ENCODE measurements at places on chromosomes 12 and 14. TPM values are rescaled to one million over a fixed set of nuclear protein-coding genes. Genes with fewer than 3 reads are reported as not detected.

DNA sequence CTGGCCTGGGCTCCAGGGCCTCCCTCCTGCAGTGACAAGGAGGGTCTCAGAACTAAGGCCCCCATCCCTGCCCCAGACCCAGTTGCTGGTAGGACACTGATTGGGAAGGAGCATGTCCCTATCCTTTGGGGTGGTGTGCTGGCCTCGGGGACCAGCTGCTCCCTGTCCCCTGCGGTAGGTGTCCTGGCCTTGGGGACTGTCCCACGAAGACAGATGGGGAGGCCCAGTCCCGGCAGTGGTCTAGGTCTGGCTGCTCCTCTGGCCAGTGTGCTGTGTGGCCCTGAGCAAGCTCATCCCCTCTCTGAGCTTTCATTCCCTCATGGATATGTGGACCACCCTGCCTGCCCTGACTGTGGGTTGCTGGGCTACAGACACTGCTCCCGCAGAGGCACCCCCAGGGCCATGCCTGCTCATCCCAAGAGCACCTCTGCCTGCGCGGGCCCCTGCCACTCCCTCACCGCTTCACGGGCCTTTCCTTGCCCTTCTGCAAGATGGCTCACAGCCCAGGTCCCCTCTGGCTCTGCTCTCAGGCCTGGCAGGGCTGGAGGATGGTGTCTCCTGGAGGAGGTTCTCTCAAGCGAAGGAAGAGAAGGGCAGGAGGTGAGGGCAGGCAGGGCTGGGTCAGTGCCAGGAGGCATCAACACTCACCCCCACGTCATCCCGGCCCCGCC lies 12.5 kb downstream of the AHNAK2 start:
- DNase-seq = peak; percentile 57
- no peaks in the 10 kb centered on the region for H3K4me1 ChIP-seq

- H3K4me3 ChIP-seq = no peak overlapping the region
- DNase-seq = no peak
- H3K4me1 ChIP-seq = no peaks in the 10 kb centered on the region
Observed at GRCh38 chr12:82600379-82600778, 86.3 kb upstream of the TMTC2 start.

DNA sequence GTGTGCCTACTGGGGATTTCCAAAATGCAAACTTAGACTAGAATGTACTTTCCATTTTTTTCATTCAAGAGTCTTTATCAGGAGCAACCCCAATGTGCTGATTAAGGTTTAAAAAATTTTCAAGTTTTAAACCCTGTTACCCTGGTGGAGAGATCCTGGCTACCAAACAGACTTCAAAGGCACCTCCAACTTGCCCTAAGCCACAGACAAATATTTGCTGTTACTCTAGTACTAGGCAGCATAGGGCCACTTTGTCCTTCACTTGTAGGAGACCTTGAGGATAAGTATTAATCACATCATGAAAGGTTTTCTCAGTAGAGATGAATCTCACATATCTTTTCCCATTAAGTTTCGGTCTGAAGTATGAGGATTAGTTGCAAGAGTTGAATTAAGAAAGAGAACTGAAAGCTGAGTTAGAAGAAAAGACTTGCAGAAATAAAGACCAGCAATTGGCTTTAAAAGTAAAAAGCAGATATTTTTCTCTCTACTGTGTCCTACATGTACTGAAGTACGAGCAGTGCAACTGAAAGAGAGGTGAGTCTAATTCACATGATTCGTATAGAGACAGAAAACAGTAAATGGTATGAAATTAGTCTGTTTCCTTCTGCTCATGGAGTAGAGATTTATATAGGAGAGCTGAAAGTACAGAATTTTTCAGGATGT lies 28.3 kb downstream of the NTN4 start:
- H3K27ac ChIP-seq = no peak overlapping the region
- H3K27me3 ChIP-seq = peaks cover 23% of the 10 kb centered on the region
- H3K4me1 ChIP-seq = no peaks in the 10 kb centered on the region
- DNase-seq = no peak
- H3K4me3 ChIP-seq = no peak overlapping the region
- no peaks in the 10 kb centered on the region for H3K36me3 ChIP-seq

Gene HCAR3
- not detected for total RNA-seq

DNA sequence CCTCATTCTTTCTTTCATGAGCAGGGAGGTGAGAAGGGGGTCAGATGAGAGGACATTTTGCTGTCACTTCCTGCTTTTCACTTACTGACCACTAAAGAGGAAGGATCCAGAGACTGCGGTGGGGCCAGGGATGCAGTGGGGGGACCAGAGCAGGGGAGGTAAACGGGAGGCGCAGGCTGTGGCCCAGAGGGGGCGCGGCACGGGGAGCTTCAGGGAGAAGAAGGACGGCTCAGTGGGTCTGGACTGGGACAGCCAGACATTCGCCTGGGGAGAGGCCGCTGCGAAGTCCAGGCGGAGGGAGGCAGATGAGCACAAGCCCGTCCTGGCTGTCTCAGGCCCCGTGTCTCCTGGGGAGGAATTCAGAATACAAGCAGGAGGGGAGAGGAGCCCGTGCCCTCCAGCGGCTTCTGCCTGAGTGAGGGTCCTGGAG lies 41.2 kb downstream of the SLC6A12 start:
- H3K27ac ChIP-seq = no peak overlapping the region
- DNase-seq = no peak
- H3K36me3 ChIP-seq = no peaks in the 10 kb centered on the region
- H3K27me3 ChIP-seq = peaks cover 10% of the 10 kb centered on the region

Gene ANO4
- total RNA-seq = not detected

Gene PTHLH
- not detected for total RNA-seq

DNA sequence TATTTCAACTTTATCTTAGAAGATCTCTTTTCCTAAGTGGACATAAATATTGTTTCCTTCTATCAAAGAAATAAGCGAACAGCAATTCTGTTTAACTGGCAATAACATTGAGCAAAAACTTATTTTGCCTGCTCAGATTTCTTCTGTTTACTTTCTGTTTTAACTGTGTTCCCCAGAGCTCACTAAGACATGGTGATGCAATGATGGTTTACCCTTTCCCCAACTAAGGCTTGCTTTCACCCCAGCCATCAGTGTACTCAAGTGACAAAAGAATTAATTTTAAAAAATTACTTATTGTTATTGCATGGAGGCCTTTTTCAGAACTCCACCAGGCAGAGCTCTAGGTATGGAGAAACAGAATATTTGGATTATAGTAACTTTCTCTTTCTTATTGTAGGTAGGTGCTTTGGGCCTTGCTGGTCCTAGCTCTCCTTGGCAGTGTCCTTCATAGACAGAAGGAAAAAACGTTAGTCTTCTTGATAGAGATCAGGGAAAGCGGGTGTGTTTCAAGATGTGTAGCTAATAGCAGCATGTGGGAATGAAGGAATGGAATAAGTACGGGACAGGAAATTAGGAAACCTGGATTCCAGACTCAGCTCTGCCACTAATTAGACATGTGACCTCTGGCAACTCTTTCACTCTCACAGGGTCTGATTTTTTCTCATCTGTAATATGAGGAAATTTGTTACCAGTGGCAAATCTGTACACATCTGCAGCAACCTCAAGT lies 14.6 kb upstream of the DDHD1 start:
- H3K27ac ChIP-seq = no peak overlapping the region
- DNase-seq = no peak
- no peaks in the 10 kb centered on the region for H3K36me3 ChIP-seq
- no peaks in the 10 kb centered on the region for H3K27me3 ChIP-seq

DNA sequence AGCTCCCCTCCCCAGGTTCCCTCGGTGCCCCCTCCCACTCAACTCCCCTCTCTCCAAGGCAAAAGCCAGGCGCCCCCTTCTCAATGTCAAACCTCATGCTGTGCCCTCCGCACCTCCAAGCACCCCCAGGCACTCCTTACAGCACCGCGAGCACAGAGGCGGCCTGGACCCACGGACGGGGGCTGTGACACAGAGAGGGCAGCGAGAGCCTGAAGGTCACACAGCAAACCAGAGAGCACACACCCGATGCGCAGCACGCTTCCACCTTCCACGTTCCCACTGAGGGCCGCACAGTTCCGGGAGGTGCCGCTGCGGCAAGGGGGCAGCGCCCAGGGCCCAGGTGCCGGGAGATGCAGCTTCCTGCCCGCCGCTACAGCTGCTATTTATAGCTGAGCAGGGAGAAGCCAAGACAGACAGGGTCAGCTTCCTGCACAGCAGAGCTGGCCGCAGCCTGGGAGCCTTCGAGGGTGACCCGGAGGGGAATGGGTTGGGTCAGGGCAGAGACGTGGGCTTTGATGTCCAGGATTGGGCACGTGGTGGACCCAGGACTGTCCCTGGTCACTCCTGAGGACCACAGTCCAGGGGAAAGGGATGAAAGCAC lies 12.9 kb downstream of the NCOR2 start:
- no peaks in the 10 kb centered on the region for H3K36me3 ChIP-seq
- H3K27me3 ChIP-seq = no peaks in the 10 kb centered on the region
- DNase-seq = no peak
- H3K4me1 ChIP-seq = peaks cover 52% of the 10 kb centered on the region
- H3K4me3 ChIP-seq = no peak overlapping the region

DNA sequence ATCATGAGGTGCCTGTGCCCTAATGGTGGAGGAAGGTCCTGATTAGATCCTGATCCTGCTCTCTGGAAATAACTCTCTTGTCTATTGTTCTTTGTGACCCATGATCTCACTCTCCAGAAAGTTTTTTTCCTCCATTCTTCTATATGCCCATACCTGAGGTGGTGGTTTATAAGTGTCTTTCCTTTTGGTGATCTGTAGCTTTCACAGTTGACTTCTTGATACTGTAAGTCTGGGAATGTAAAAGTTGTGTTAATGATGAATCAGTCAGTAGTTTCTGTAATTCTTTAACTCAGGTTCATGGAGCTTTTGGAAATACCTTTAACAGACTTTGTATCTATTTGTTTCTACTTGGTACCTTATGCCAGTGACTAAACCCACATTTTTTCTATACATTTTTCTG lies 444.0 kb upstream of the FLRT2 start:
- no peak overlapping the region for H3K27ac ChIP-seq
- H3K4me3 ChIP-seq = no peak overlapping the region
- DNase-seq = no peak
- no peaks in the 10 kb centered on the region for H3K36me3 ChIP-seq
- H3K27me3 ChIP-seq = no peaks in the 10 kb centered on the region
- no peaks in the 10 kb centered on the region for H3K4me1 ChIP-seq

Gene KCNH3
- 0.50 TPM for total RNA-seq

Gene ZNF605
- 6.7 TPM for total RNA-seq

DNA sequence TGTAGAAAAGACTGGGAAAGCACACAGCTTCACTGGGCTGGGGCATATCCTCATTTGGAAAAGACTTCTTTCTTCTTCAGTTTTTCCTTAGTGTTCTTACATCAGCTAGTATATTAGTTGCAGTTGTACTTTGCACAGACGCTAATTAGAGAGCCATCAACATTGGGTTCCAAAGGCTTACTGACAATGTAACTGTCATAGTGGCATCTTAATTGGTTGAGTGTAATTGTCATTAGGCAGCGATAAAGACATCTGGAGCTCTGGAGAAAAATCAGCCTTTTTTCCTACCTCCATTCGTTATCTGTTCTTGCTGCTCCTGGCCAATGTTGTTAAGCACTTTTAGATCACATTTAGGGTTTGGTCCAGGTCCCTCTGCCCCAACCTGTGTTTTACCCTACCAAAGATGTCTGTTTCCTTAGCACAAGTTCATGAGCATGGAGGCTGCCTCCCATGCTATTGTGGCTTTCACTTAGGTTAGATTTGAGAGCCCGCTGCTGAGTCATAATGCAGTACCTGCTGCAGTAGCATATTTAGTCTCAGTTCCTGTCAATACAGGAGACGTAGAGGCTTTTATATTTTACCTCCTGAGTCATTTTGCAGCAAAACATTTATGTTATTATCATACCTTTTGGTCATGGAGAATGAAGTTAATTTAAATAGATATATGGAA lies 49.2 kb downstream of the FBXW8 start:
- no peaks in the 10 kb centered on the region for H3K27me3 ChIP-seq
- DNase-seq = no peak
- H3K27ac ChIP-seq = no peak overlapping the region
- peak overlapping the region; percentile 36 for H3K4me3 ChIP-seq
- no peaks in the 10 kb centered on the region for H3K36me3 ChIP-seq

Gene KCNK10
- not detected for total RNA-seq

Gene HELB
- 26.2 TPM for total RNA-seq

GRCh38 chr12:85575120-85576096 lies 260.8 kb downstream of the RASSF9 start:
- H3K27ac ChIP-seq = no peak overlapping the region
- no peaks in the 10 kb centered on the region for H3K4me1 ChIP-seq
- no peak for DNase-seq
- no peak overlapping the region for H3K4me3 ChIP-seq
- H3K27me3 ChIP-seq = no peaks in the 10 kb centered on the region

Gene KRT7
- 6.1 TPM for total RNA-seq

DNA sequence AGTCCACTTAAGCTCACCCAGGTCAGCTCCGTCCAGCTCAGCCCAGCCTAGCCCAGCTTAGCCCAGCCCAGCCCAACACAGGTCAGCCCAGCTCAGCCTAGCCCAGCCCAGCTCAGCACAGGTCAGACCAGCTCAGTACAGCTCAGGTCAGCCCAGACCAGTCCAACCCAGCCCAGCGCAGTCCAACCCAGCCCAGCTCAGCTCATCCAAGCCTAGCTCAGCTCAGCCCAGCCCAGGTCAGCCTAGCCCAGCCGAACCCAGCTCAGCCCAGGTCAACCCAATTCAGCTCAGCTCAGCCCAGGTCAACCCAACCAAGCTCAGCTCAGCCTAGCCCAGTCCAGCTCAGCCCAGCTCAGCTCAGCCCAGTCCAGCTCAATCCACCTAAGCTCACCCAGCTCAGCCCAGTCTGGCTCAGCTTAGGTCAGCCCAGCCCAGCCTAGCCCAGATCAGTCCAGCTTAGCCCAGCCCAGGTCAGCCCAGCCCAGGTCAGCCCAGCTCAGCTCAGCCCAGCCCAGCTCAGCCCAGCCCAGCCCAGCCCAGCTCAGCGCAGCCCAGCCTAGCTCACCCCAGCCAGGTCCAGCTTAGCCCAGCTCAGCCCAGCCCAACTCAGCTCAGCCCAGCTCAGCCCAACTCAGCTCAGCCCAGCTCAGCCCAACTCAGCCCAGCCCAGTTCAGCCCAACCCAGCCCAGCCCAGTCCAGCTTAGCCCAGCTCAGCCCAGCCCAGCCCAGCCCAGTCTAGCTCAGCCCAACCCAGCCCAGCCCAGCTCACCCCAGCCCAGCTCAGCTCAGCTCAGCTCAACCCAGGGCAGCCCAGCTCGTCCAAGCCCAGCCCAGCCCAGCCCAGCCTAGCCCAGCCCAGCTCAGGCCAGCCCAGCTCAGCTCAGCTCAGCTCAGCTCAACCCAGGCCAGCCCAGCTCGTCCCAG lies 184.0 kb downstream of the TMEM121 start:
- H3K4me3 ChIP-seq = no peak overlapping the region
- H3K27me3 ChIP-seq = no peaks in the 10 kb centered on the region
- DNase-seq = peak; percentile 37
- H3K4me1 ChIP-seq = no peaks in the 10 kb centered on the region
- no peak overlapping the region for H3K27ac ChIP-seq

GRCh38 chr14:105126126-105126980 lies 42.2 kb downstream of the JAG2 start:
- H3K4me1 ChIP-seq = no peaks in the 10 kb centered on the region
- peaks cover 5% of the 10 kb centered on the region for H3K36me3 ChIP-seq
- H3K27ac ChIP-seq = no peak overlapping the region

DNA sequence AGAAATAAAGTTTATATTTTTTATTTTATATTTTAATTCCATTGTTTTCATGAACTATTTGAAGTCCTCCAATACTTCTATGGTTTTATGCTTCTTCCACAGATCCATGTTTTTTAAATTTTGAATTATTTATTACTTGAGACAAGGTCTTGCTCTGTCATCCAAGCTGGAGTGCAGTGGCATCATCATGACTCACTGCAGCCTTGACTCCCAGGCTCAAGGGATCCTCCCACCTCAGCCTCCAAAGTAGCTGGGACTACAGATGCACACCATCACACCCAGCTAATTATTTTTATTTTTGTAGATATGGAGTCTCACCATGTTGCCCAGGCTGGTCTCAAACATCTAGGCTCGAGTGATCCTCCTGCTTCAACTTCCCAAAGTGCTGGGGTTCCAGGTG lies 28.8 kb upstream of the DLGAP5 start:
- peaks cover 9% of the 10 kb centered on the region for H3K27me3 ChIP-seq
- H3K36me3 ChIP-seq = no peaks in the 10 kb centered on the region
- no peak overlapping the region for H3K27ac ChIP-seq
- no peaks in the 10 kb centered on the region for H3K4me1 ChIP-seq
- no peak for DNase-seq
